ENCODE measurements at places on chromosomes 7 and 10.

GRCh38 chr7:90256778-90257177, 11.8 kb downstream of the CFAP69 start:
- DNase-seq = no peak

DNA sequence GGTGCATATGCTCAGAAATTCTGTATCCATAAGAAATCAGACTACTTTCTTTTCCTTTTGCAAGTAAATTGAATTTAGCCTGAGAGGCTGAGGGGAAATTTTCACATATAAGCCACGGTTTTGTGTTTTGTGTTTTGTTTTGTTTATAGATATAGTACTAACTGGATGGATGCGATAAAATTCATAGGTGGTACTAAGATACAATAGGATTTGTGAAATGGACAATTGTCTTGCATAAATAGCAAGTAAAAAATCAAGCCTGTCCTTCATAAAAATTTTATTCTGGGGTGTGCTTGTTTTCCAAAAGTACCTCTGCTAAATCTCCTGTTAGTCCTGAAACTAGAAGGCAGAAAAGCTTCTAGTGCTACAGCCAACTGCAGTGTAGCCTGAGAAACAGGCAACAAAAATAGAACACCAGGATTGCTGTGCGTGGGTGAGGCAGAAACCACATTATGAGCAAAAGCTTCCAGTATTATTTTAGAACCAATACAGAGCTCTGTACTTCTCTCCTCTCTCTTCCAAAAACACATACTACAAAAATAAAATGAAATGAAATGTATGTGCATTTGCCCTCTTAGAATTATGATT, 634 bp upstream of the HDAC9 start:
- no peak for DNase-seq

GRCh38 chr10:49023071-49023470, 83.4 kb upstream of the LRRC18 start:
- DNase-seq = no peak

DNA sequence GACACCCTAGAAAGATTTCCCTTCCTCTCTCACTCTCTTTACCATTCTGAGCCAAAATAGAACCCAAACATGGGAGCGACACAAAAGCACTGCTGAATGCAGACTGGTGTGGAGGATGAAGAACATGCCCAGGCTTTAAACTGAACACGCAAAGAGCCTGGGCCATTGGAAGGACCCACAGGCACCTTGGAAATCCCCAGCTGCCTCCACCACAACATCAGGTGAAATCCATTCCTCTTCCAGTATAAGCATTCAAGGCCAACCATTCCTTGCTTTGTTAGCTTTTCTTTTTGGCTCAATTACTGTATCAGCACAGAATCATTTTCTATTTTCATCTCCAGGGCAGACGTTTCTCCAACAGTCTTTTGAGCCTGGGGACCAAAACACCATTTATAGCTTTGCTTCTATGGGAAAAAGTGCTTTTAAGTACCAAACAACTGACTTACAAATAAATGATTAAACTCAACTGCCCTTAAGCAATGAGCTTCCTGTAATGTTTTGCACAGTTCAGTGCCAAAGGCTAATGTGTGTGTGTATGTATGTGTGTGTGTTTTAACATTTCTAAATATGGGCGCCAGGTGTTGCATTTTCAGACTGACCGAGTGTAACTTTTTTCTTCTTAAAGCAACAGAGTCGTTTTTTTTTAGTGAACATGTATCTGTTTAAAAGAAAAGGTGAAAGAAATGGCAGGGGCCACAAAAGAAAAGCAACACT, 16.2 kb upstream of the BLNK start:
- peak; percentile 76 for DNase-seq

DNA sequence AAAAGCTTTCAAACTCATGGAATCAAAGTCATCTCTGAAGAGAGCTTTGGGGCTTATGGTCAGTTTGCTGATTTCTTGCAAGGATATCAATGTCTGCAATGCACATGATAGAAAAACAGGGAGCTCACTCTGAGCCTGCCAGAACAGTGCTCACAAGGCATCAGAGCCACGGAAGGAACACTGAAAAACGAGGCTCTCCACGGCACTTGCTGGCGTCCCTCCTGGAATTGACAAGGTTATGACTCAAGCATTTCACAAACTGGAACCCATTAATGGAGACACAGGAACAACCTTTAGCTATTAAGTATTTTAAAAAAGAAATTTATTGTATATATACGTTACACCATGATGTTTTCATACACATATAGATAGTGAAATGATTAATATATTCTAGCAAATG, 266.3 kb downstream of the KCND2 start:
- DNase-seq = no peak

DNA sequence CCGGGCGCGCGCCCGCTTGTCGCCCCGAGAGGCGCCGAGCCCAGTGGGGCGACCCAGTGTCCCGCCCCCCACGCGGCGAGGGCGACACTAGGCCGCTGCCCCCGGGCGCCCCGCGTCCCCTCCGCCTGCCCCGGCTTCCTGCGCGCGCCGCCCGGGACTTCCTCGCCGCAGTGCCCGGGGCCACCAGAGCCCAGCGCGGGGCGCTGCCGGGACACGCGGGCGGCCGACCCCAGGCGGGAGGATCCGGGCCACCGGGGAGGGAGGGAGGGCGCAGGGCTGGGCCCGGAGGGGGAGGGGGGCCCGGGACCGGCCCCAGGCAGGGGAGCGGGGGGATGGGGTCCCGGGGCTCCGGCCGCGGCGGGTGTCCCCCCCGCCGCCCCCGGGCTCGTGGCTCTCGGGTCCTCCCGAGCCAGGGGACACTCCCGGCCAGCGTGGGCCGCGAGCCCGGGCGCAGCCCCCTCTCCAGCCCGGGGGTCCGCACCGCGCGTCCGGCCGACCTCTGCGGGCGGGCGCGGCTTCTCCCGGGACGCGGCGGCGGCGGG, 435 bp upstream of the PWWP2B start:
- DNase-seq = no peak

DNA sequence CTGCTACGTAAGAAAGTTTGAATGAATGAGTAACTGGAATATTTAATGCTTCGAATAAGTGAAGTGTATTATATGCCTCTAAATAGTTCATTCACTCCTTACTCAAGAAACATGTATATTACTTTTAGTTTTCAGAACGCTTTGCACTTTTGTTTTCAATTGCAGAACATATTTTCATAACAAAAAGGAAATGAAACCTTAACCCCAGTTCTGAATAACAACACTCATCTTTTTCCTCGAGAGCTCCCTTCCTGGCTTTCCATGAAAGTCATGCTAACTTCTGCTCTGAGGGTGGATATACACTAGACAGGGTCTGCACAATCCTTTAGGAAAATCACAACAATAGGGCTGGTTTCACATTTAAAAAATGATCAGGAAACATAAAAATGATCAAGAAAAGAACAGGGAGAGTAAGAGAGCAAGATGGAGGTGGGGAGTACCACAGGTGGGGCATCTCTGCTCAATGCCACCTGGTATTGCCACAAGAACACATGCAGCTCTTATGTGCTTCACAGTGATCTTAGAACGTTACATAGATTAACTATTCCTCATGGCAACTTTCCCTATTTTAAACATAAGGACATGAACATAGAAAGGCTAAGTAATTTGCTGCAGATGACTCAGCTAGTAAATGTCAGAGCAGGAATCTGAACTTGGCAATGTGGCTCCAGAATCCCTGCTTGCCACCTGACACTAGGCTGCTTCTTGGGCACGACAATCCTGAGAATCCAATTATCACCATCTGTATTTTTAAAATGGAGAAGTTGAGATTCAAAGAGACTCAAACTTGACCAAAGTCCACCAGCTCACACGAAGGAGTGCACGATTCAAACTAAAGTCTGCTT, 219.5 kb upstream of the AOAH start:
- no peak for DNase-seq

DNA sequence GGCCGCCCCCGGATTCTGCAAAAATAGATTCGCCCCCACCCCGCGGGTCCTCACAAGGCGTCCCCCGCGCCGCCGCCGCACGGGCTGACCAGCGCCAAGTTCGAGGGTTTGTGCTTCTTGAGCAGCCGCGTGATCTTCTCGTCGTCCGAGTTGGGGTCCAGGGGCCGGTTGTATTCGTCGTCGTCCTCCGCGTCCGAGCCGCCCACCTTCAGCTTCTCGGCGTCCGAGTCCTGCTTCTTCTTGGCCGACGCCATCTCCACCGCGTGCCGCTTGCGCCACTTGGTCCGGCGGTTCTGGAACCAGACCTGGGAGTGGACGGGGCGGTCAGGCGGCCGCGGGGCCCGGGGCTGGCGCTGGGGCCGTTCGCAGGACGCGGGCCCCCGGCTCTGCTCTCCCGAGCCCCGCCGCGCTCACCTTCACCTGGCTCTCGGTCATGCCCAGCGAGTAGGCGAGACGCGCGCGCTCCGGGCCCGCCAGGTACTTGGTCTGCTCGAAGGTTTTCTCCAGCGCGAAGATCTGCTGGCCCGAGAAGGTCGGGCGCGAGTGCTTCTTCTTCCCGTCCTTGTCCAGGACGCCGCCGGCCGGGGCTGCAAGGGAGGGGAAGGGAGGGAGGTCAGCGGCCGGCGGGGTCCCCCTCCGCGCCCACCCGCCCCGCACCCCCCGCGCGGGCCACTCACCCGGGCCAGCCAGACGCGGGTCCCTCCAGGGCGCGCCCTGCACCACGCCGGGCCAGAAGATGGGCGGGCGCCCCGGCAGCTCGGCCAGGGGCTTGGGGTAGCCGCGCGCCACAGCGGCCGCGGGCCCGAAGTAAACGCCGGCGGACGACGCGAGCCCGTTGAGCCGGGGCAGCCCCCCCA, 853 bp downstream of the NKX6-2 start:
- DNase-seq = no peak

Data from NCI-H2081 (cell line).